ENCODE measurements at places on chromosomes 2 and 18.

GRCh38 chr18:69588301-69588700 lies 187.6 kb downstream of the DOK6 start:
- DNase-seq: no peak

GRCh38 chr2:134718023-134718816 lies 580 bp downstream of the TMEM163 start:
- no peak for DNase-seq

GRCh38 chr2:144253743-144254142 lies 266.2 kb downstream of the ZEB2 start:
- DNase-seq: no peak

DNA sequence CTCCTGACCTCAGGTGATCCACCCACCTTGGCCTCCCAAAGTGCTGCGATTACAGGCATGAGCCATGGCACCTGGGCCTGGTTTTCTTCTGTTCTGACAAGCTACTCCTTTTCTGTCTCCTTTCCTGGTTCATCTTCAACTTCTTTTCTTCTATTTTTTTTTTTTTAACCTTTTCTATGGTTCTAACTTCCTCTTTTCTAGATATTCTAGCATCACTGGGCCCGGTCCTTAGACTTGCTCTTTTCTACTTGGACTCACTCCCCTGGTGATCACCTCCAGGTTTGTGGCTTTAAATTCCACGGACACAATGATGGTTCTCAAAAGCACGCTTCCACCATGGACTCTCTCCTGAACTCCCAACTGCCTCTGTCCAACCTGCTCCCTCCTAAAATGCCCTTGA lies 2.0 kb downstream of the EIF2AK2 start:
- no peak for DNase-seq

- no peak for DNase-seq
These were observed 37.1 kb downstream of the ZNF532 start for GRCh38 chr18:58901783-58902182.

DNA sequence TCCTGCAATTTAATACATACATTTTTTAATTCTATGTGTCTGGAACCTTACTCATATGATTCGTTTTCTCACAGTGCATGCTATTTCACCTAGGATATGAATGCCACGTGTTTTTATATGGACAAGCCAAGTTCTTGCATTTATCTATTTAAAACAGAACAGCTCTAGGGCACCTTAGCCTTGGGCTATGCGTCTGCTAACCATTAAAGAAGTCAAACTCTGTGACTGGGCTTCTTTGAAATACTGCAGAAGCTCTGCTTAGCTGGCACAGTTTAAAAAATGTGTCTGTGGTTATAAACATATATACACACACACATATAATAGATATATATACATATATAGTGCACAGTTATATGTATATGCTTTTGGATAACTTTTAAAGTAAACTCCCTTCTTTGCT lies 890.8 kb upstream of the KLHL29 start:
- no peak for DNase-seq

- DNase-seq: no peak
These were observed 1.5 kb downstream of the EXOC6B start for GRCh38 chr2:72824224-72824842.

- DNase-seq: no peak
These were observed 288.9 kb downstream of the SLC4A3 start for GRCh38 chr2:219916281-219916680.

DNA sequence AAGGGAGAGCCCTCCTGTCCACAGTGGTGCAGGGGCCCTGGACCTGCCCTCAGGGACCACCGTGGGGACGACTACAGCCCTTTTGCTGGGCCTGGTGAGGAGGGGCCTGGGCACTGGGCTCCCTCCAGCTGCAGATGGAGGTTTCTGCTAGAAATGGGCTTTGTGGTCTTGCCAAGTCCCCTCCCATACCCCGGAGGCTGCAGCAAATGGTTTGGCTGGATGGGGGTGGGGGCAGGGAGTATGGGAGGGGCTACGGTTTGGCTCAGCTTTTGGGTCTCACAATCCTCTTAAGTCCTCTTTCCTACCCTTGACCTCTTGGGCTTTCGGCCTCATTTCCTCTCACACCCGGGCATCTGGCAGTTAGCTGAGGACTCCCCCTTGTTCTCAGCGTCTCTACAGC lies 21.7 kb downstream of the TET3 start:
- DNase-seq: no peak

DNA sequence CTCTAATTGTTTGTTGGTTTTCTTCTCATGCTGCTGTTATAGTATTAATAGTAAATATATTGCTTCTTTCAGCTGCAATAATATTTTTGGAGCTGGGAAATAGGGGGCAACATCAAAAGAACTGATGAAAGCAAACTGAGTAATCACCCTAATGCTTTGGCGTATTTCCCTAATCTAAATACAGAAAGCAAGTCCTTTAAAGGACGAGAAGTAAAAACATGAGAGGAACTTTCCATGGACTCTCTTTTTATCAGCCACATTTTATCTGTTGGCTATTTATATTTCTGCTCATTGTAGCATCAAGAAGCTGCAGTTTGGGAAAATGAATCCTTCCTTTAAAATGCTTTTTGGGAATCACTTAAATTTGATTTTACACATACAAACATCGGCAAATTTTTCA lies 139.9 kb upstream of the SLC8A1 start:
- DNase-seq: no peak

DNA sequence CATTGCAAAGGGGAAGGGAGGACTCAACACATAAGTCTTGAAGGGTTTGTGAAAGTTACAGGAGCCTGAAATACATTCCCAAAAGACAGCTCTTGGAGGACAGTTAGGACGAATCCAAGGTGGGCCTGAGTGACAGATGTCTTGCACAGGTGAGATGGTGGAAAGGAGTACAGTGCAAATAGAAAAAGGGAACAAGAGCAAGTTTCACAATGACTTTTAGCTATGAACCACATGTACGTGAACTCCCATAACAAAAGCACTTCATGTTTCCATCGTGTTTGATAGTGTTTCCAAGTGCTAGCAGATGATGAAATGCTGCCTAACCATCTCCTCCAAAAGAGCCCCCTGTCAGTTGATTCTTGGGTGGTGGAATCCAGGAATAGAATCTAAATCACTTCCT lies 1.8 kb downstream of the IL18RAP start:
- DNase-seq: no peak

DNA sequence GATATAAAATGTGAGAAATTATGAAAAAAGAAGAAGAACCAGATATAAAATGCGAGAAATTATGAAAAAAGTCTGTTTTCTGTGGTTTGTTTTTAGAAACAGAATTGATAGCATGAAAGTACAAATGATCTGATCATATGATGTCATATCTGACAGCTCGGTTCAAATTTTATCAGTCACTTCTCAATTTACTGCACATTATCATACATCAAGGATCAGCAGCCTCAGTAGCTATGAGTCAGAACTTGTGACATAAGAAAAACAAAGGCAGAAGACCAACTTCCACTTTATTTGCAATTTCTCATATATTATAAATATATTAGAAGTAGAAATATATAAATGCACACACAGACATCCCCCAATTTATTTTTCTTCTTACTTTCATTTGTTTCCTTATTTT lies 634.0 kb downstream of the LRP1B start:
- DNase-seq: no peak

DNA sequence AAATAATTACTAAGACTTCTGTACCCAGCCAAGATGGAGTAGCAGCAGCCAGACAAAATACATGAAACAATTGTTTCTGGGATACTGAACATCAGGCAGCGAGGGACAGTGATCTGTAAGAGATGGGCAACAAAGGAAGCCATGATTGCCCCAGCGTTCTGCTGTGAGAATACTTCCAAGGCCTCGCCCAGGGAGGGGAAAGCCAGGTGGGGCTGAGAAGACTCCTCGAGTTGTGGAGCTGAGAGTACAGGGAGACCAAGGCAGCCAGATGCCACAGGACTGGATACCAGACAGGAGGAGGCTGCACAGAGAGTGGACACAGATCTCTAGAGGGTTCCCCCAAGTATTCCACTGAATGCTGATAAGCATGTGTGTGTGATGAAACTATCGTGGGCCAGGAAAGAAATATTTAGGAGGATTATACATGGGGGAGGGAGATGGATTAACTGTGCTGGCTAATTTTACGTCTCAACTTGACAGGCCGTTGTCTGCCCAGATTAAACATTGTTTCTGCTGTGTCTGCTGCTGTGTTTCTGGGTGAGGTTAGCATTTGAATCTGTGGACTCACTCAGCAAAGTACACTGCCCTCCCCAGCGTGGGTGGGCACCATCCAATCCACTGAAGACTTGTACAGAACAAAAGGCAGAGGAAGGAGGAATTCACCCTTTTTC lies 10.2 kb upstream of the LIMS2 start:
- no peak for DNase-seq

DNA sequence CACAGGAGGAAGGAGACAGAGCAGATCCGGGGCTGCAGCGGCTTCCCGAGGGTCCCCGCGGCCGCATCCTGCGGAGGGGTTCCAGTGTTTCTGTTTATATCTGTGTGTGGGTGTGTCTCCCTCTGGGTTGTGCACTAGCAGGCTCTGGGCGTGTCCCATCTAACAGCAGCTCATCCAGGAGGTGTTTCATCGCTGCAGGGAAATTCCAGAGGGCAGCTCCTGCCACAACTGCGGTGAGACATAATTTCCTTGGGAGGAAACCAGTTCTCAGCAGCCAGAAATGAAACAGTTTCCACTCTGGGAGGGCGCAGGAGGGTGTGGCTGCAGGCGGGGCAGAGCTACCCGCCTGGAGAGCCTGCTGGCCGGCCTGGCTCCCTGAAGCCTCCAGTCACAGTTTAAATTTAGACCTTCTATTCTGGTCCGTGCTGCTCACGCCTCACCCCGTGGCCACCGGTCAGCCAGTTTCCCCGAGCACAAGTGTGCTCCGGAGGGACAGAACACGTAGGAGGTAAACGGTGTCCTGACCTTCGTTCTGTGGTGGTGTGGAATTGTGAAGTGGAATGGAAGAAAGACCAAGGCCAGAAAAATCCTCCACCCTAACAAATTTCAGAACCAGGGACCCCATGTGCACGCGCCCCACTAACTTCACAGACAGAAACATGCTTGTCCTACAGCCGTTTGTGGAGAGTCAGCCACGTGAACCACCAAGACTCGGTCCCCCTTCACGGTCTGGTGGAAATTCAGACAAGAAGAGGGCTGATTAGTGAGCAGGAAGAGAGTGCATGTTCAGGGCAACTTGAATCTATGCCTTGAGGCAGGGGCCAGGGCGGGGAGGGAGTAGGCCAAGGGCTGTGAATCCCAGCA lies 50.2 kb downstream of the TEX44 start:
- peak; percentile 37 for DNase-seq

DNA sequence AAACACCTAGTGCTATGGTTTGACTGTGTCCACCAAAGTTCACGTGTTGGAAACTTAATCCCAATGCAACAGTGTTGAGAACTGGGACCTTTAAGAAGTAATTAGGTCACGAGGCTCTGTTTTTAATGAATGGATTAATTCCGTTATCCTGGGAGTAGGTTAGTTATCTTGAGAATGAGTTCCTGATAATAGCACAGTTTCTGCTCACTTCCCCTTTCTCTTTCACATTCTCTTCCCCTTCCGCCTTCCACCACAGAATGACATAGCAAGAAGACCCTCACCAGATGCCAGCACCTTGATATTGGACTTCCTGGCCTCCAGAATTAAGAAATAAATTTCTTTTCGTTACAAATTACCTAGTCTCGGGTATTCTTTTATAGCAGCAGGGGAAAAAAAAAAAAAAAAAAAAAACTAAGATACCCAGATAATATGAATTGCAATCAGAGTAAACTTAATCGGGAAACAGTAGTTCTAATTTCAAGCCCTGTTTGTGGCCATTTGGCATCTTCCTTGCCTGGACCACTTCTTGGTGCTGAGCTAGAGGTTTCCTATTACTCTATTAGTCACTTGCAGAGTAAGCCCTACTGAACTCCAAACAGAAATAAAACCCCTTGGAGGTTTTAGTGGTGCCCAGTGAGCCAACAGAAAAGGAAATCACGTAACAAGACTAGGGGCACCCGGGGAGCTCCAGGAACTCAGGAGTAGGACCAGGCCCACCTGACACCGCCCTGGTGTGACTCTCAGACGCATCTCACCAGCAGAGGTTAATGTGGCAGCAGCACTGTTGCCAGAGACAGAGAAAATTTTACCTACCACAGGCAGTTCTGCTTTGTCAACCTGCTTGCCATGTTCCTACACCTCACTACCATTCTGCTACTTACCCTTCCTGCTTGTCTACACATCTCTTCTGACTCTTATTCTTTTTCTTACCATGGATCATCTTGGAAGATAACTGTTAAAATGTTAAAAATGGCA lies 147.6 kb upstream of the CAB39 start:
- no peak for DNase-seq

DNA sequence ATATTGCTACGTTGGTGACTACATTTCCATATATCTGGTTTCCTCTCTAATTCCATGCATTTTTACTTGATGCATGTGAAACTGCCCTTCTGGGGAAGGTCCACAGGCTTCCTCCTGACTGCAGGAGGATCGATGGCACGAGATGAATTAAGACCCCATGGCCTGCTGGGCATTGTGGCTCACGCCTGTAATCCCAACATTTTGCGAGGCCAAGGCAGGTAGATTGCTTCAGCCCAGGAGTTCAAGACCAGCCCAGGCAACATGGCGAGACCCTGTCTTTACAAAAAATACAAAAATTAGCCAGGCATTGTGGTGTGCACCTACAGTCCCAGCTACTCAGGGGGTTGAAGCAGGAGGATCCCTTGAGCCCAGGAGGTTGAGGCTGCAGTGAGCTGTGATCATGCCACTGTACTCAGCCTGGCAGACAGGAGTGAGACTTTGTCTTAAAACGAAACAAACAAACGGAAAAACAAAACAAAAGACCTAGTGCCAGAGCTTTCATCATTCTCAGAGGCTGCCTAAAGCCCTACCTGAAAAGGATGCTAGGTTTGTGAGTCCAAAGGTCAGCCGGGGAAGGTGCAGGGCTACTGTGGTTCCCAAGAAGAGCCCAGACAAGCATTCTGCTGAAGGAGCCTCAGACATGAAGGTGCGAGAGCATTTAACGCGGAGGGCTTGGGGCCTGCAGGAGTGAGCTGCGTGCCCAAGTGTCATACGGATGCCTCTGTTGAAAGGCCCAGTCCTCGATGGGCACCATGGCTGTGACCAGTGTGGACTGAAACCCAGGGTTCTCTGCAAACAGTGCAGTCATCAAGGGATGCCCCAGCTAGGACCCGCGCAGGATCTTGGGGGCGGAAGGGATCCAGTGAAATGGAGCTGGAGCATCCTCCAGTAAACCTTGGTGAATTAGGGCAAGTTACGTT lies 21.6 kb downstream of the GPR55 start:
- DNase-seq: no peak

GRCh38 chr2:18440777-18441176 lies 119.7 kb downstream of the RDH14 start:
- no peak for DNase-seq

GRCh38 chr2:197293252-197294007 lies 17.1 kb downstream of the ANKRD44 start:
- no peak for DNase-seq

GRCh38 chr2:216283038-216283900 lies 89.0 kb downstream of the MARCHF4 start:
- DNase-seq: no peak
